ENCODE measurements at places on chromosomes 6 and 20.

DNA sequence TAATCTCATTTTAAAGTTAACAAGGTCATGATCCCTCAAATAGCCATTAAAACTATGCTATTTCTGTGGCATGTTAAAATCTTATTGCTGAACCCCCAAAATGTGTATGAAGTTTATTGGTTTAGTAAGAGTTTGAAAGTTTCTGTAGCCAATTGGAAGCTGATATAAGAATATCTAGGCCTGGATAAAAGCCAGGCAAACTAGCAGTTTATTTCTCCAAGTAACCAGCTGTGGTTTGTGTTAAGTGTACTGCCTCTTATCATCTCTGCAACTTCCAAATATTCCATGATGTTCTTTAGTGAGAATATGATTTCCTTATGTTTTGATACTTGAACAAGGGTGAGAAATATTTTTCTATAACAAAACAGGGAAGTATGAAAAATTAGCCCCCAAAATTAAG lies 76.7 kb downstream of the PRSS35 start:
- no peak for DNase-seq

DNA sequence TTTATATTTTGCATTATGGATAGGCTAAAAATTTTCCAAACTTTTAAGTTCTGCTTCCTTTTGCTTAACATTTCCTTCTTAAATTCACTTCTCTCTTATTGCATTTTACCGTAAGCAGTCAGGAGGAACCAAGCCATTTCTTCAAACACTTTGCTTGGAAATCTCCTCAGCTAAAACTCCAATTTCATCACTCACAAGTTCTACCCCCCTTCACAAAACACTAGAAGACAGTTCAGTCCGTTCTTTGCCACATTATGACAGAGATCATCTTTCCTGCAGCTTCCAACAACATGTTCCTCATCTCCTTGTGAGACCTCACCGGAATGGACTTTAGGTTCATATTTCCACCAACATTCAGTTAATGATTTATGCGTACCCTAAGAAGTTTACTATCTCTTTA lies 79.2 kb upstream of the LY86 start:
- no peak for DNase-seq

DNA sequence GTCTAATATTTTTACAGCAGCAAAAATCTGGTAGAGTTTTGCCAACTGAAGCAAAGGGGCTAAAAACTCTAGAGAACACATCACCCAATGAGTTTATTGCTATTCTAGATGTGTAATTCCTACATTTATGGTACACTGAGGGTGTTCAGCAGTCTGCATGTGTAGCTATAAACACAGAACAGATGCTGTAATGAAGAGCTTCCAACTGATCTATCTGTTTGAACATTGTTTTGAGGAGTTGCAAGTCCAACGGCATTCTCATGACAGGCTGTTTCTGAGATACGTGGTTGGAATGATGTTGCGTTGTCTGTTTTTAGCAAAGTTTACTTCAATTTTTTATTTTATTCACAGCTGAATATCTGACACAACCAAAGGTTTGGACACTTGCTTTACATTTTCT lies 141.2 kb upstream of the RAB32 start:
- DNase-seq: no peak

GRCh38 chr6:64520050-64520449 lies 884.4 kb downstream of the PHF3 start:
- DNase-seq: no peak

- DNase-seq: no peak
Measured at GRCh38 chr6:27816906-27817305, 95.3 kb downstream of the OR2B2 start.

DNA sequence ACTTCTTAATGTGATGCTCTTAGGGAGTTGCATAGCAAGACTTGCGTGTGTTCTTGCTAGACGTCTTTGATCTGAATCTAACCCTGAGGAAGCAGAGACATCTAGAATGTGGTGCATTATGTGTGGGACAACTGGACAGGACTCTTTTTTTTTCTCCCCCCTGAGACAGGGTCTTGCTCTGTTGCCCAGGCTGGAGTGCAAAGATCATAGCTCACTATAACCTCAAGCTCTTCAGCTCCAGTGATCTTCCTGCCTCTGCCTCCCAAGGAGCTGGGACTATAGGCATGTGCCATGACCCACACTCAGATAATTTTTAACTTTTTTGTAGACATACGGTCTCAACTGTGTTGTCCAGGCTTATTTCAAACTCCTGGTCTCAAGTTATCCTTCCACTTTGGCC lies 34.0 kb downstream of the PCMT1 start:
- no peak for DNase-seq

GRCh38 chr20:44597930-44598329 lies 15.6 kb downstream of the PKIG start:
- no peak for DNase-seq

DNA sequence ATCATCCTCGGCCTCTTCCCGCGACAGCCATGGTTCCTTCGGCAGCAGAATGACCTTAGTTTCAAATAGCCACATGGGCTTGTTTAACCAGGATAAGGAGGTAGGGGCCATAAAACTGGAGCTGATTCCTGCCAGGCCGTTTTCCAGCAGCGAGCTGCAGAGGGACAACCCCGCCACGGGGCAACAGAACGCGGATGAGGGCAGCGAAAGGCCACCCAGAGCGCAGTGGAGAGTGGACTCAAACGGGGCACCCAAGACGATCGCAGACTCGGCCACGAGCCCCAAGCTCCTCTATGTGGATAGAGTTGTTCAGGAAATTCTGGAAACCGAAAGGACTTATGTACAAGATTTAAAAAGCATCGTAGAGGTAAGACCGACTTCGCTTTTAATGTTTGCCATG lies 131.8 kb upstream of the MTHFD1L start:
- no peak for DNase-seq

DNA sequence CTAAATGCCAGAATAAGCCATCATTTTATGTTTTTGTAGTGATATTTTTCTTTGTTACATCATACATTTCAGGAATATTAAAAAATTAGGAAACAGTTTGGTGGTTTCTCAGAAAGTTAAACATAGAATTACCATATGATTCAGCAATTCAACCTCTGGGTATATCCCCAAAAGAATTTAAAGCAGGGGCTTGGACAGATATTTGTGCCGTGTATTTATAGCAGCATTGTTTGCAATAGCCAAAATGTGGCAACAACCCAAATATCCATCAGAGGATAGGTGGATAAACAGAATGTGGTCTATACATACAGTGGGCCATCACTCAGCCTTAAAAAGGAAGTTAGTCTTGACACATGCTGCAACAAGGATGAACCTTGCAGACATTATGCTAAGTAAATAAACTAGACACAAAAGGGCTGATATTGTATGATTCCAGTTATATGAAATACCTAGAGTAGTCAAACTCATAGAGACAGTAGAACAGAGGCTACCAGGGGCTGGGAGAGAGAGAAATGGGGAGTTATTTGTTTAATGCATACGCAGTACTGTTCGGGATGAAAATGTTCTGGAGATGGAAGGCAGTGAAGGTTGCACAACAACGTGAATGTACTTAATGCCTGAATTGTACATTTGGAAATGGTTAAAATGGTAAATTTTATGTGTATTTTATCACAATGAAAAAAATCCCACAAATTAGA lies 18.9 kb upstream of the TRAF3IP2 start:
- DNase-seq: no peak

DNA sequence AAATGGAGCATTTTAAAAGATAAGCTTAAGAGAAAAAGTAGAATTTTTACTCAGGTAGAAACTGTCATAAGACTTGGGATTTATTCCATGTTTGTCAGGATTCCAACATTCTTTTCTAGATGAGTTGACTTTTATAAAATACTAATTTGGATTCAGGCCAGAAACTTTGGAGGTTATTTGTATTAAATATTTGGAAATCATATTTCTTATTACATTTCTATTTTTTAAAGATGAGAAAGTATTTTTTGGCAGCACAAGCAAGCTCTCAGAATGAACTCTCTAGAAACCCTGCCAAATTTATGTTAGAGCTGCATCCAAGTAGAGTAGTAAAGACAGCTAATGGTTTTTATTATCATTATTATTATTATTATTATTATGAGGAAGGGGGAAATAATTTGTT lies 1014.9 kb upstream of the GJE1 start:
- no peak for DNase-seq

GRCh38 chr6:32096087-32096393 lies 13.1 kb downstream of the TNXB start:
- no peak for DNase-seq

- peak; percentile 33 for DNase-seq
Measured at GRCh38 chr6:118705544-118706491, 54.4 kb upstream of the CEP85L start.

- no peak for DNase-seq
Measured at GRCh38 chr6:137045222-137045789, 541 bp upstream of the IL20RA start.

DNA sequence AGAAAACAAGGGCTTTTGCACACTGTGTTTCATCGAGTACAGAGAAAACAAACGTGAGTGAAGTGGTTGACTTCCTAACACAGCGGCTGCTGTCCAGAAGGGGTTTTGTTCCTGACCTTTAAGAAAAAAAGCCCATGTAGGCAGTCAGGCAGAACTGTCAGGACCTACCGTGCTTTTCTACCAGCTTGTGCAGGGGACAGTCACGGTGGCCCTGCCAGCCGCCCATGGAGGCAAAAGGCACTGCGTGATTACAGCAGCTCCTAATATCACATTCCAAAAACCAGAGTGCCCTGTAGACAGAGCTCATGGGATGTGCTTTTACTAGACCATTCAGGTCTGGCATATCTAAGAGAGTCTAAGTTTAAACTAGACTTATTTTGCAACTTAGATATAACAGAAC lies 12.2 kb downstream of the TNFAIP3 start:
- DNase-seq: no peak

DNA sequence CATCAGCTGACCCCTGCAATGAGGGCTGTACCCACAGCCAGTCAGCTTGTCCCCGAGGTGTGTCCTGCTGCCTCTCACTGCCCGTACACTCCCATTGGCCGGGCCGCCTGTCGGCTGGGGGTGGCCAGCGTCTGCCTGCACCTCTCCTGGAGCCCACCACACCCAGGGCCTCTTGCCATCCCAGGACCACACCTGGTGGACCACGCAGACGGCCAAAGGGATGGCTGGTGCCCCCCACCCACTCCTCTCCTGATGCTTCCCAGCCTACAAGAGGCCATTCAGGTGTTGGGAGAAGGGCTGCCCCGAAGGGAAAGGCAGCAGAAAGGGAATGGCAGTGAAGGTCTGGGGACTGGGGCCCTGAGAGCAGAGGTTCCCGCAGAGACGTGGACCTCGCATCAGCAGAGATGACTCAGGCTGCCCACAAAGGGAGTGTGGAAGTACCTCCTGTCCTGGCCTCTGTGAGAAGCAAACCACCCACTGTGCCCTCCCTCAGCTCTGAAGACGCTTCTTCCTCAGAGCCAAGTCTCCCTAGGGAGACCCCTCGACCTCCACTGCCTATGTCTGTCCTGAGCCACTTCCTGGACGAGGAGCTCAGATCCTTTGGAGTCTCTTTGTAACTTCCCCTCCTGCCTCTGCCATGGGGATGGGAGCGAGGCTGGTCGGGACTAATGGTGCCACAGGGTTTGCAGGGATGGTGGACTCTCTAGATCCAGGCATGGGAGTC lies 60.9 kb downstream of the PYGB start:
- DNase-seq: no peak

DNA sequence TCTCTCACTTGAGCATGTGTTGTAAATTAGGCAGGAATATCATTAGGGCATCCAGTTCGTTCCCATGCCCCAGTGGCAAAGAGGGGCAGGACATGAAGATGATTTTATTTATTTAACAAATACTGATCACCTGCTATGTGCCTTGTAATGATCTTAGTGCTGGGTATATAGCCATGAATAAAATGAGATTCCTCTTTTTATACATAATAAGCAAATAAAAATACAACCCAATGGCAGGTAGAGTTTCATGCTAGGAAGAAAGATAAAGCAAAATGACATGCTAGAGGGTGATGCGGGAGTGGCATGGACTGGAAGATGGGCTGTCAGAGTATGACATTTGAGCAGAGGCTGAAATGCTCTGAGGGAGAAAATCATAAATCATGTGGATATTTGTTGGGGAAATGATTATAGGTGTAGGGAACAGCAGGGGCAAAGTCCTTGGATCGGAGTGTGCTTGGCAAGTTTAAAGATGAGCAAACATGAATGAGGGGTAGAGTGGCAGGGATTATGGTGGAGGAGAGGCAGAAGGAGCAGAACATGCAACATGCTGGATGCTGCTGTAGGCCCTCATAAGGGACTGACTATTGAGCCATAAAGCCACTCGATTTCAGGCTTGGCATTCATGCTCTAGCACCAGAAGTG lies 342.1 kb downstream of the PLCB1 start:
- DNase-seq: no peak

GRCh38 chr6:13712599-13712898 lies 914 bp upstream of the RANBP9 start:
- no peak for DNase-seq

DNA sequence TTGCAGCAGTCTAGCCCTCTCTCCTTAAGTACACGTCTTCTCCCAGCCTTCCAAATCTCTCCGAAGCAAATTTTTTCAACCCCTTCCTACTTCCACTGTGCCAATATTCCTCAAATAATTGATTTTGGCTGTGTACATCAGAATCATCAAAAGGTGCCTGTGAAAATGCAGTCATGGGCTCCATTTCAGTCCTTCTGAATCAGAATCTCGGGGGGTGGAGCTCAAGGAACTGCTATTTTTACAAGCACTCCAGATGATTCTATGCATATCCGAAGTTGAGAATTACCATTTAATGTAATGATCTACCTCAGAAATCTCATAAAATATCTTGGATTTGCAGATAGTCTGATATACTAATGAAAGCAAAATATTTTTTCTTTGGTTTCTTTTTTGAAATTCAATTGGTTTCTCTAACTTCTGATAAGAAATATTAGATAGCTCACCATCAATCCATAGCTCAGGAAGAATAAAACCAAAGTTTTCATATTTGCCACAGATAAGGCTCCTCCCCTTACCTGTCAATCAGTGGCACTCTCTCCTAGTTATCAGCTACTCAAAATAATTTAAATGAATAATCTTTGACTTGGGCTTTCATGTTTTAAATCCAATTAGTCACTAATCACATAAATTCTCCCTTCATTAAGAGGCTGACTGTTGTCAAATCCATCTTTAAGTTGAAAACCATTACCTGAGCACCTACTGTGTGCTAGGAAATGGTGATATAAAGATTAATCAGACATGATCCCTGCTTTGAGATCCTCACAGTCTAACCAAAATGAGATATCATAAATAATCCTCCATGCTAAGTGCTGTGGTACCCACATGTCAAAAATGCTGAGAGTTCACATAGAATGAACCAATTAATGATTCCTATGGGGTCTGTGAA lies 36.4 kb upstream of the STXBP5 start:
- DNase-seq: no peak

DNA sequence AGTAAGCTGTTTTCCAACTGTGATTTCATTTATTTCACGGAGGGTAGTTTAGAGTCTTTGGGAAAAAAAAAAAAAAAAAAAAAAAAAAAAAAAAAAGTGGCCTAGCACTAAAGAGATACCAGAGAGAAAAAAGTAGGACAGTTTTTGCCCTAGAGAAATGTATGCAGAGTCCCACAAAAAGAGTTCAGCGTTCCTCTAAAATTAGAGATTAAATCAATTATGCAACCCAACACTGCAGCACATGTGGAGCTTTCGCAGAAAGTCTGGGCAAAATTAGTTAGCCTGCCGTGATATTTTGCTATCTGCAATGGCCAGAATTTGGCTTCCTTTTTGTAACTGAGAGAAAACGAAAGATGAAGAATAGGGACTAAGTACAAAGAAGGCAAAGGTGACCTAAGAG lies 309.8 kb downstream of the PKHD1 start:
- no peak for DNase-seq
